ENCODE measurements at places on chromosomes 13 and 19.

DNA sequence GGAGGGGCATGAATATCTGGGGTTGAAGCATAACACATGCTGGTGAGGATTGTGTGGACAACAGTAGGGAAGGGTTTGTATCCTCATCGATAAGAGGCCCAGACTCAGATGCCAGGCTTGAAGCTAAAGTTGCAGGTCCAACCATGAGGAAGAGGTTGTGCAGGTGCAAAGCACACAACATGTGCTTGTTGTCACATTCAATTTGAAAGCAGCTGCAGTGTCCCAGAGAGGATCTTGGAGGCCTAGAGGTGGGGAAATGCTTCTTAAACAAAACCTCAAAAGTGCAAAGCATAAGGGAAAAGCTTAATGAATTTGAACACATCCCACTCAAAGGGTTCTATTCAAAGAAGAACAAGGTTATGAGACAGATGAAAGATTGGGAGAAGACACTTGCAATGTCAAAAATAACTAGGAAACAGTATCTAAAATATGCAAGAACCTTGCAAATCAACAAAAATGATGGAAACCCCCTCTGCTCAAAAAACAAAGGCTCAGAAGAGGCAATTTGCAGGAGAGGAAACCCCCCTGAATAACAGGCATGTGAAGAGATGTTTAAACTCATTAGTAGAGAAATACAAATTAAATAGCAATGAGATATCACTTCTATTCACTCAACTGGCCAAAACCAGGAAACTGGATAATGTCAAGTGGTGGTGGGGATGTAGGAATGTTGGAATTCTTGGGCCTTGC is 187.1 kb downstream of the KATNAL1 start:
- no peak for ATAC-seq

DNA sequence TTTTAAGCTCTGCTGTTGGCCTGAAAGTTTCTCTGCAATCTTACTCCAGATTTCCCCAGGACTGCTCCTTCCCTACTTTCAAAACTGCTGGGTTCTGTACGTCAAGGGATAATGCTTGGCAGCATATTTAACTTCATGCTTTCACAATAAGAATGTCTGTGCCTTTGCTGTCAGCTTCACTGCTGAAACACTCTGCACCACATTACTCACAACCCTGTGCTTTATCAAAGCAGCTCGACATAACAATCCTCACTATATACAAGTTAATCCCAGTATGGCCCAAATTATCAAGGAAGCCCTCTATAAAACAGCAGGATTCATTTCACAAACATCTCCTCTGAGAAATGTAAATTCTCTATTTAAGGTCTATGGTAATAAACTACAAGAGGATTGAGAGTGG is 17.5 kb downstream of the LATS2 start:
- ATAC-seq = peak; percentile 79

GRCh38 chr19:5672708-5673459 is 7.4 kb downstream of the MICOS13 start:
- no peak for ATAC-seq

DNA sequence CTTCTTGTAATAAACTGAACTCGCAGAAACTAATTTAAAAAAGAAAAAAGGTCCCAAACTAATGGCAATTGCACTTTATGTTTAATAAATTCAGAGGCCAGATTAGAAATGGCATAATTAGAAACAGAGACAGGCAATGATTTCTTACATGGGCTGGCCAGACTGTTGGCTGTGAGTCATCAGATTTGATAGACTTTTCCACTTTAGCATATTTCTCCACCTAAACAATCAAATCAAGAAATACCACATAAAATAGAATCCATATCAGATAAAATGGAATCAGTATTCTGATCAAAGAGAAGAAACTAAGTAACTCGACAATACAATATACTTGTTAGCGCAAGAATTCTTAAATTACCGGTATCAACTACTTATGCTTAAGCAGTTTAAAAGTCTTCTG is 29.0 kb downstream of the EXOSC8 start:
- ATAC-seq = peak; percentile 89

GRCh38 chr13:112053744-112054615 is 13.0 kb upstream of the SOX1 start:
- no peak for ATAC-seq

GRCh38 chr13:109361562-109362289 is 424.7 kb downstream of the IRS2 start:
- no peak for ATAC-seq

- no peak for ATAC-seq
Observed at GRCh38 chr19:53076984-53077383, 26.2 kb downstream of the ZNF160 start.

GRCh38 chr13:21625366-21625765 is 21.4 kb upstream of the MICU2 start:
- ATAC-seq = peak; percentile 97

DNA sequence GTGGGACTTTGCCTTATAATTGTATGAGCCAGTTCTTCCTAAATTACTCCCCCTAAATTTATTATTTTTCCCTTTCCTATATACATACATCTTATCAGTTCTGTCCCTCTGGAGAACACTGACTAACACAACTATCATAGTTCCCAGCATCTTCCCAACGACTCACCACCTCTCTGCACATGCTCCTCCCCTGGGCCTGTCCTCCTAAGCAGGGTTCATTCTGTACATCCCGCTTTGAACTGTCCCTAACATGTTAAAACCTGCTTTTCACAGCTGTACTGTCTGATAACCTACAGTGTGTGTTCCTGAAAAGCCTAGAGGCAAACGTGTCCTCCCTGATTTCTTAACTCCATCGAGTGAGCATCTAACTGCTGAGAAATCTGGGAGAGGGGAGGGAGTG is 141.7 kb downstream of the EFNB2 start:
- ATAC-seq = no peak

DNA sequence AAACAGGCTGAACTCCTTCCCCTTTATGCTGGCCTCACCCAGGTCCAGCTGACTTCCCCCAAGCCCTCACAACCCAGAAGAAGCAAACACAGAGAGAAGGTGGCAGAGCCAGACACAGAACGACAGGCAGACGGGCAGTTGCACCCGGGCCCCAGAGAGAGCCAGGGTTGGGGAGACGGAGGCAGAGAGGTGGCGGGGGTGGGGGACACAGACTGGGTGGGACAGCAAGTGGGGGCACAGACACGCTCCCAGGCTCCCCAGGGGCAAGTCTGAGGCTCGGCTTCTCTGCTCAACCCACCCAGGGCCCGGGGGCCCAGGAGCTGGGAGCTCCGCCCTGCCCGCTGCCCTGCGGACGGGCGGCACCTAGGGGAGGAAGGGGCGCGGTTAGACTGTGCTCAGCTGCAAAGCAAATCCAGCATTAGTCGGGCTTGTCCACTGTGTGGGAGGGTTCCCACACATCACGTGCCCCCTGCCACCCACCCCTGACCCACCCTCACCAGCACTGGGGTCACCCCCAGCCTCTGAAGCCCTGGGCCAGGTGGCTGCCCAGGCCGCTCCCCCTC is 31.3 kb upstream of the ASF1B start:
- ATAC-seq = no peak

- ATAC-seq = peak; percentile 64
Observed at GRCh38 chr13:27203854-27204253, 32.2 kb upstream of the USP12 start.

- no peak for ATAC-seq
Observed at GRCh38 chr19:56114051-56114777, 6.9 kb downstream of the ZNF787 start.

DNA sequence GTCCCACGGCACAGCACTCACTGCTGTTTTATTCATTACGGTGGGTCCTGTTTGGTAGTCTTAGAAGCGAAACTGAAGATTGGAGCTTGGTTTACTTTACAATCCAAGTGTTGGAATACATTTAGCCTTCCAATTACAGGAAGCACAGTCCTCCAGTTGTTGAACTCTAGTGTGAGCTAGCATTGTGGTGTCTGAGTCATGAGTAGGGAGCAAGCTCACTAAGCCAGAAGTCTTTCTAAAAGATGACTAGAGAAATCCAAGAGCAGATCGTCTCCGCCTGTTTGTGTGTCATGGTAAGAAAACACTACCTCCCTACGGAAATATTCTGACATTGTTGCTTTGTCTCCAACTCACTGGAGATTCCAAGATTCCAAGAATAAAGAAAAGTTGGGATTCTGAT is 10.1 kb upstream of the SHISA2 start:
- ATAC-seq = no peak

DNA sequence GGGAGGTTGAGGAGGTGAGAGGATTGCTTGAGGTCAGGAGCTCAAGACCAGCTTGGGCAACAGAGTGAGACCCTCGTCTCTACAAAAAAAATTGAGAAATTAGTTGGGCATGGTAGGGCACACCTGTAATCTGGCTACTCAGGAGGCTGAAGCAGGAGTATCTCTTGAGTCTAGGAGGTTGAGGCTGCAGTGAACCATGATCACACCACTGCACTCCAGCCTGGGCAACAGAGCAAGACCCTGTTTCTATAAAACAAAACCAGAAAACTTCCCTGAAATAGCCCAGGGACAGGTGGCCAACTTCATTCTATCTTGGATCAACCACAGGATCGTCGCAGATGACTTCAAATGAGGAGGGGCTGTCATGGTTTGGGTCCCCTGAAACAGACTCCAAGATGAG is 28.7 kb downstream of the COLGALT1 start:
- ATAC-seq = no peak

GRCh38 chr13:48221686-48222187 is 11.3 kb upstream of the ITM2B start:
- ATAC-seq = no peak

DNA sequence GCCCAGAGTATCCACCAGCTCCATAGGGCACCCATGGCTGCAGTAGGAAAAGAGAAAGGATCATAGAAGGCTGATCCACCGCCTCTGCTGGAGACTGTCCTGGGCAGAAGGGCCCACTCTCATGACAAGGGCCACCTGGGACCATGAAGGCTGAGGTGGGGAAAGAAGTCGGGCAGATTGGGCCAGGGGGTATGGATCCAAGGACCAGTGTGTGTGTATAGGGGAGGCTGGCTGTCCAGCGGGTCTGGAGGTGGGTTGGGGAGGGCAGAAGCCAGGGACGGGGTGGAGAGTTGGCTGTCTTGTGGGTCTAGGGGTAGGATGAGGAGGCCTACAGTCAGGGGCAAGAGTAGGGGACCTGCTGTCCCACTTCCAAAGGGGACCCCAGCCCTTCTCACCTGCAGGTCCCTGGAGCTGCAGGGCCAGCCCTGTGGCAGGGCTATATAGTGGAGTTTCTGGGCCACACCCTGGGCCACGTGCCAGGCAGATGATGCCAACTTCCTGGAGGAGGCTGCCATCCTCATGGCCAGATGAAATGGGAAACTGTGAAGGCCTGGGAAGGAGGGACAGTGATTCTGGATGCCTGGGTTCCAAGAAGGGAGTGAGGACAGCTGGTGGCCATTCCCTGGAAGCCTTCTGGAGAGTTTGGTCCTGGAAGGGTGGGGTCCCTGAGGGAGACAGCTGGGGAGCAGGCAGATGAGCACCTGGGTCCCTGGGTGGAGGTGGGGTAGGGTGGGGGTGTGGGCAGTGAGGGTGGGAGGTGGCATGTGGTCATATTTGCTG is at the start of gene FCGBP:
Gene FCGBP (minus strand): TSS at position 51 of the 780 bp plus-strand sequence.
- no peak for ATAC-seq

DNA sequence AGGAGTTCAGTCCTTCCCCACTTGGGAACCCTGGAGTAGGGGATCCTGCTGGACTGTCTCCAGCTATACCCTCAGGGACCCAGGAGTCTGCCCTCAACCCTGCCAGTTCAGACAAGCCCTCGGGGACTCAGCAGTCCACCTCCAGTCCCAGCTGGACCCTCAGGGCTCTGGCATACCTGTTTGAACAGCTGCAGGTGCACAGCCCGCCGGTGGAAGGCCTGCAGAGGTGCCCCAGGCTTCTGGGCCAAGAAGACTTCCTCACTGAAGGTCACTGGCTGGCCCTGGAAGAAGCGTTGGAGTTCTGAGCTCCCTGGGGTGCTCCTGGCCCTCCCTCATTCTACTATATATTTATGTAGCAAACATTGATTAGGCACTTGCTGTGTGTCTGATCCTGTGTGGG is 8.6 kb downstream of the CRB3 start:
- no peak for ATAC-seq

DNA sequence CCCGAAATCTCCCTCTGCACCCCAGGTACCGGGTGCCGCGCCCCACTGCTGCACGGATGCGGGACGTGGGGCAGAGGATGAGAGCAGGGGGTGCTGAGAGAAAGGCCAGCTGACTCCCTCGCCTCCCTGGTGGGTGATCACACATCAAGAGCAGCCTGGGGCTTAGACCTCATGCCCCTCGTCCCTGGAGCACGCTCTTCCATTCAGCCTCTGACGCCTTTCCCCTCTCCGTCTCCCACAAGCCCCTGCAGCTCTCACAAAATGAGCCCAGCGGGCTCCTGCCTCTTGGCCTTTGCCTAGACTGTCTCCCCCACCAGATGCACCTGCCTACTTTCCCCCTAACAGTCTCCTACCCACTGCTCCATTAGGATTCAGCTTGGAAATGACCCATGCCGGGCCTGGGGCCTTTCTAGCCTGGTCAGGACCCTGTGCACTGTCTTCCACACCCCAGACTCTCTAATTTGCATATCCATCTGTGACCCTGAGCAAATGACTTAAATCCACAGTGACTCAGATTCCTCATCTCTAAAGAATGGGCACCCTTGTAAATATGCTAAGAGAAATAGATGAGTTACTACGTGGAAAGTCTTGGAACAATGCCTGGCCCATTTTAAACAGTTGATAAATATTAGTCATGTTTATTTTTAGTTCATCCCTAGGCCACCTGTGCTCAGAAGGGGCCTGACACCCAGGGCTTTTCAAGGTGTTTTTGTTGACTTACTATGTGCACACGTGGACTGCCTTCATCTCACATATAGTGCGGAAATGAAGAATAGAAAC is 582 bp upstream of the PTPRH start:
- ATAC-seq = peak; percentile 69

DNA sequence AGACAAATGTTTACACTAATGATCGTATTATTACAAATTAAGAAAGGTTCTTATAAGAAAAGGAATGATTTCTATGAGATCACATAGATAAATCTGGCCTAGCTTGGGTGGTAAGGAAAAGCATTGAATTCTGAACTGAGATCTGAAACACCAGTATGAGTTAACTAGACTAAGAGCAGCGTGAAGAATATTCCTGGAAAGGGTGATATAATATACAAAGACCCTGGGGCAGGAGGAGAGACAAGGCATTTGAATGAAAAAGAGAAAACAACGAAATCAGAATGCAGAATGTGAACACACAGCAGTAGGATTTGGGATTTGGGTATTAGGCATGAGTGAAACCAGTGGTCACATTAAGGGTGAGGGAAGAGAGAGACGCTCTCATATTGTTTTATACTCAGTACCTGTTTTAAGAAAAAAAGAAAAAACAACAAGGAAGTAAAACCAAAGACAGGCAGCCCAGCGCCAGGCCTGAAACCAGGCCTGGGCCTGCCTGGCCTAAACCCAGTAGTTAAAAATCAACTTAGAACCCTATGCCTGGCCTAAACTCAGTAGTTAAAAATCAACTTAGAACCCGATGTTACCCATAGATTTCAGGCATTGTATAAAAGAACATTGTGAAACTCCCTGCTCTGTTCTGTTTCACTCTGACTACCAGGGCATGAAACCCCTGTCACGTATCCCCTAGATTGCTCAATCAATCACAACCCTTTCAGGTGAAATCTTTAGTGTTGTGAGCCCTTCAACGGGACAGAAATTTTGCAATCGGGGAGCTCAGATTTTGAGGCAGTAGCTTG is 287.1 kb downstream of the ITGBL1 start:
- ATAC-seq = no peak

All from SK-N-SH treated with all-trans-retinoic acid at 6 μM for 48 hours (cell line).